Cardiac muscle cell (in vitro differentiated cells and primary cell): ENCODE measurements at places on chromosomes 11 and 22. TPM values are rescaled to one million over a fixed set of nuclear protein-coding genes. Genes with fewer than 3 reads are reported as not detected.
A peak's percentile ranks its signal among the peaks of the same experiment; 100 is the strongest.

GRCh38 chr11:78220218-78221157 is 31.8 kb downstream of the USP35 start:
- no peaks in the 10 kb centered on the region for H3K4me1 ChIP-seq
- no peak overlapping the region for H3K27ac ChIP-seq
- H3K4me3 ChIP-seq: no peak overlapping the region
- DNase-seq: no peak

- no peaks in the 10 kb centered on the region for H3K4me1 ChIP-seq
- no peak overlapping the region for H3K4me3 ChIP-seq
Observed at GRCh38 chr22:35947794-35948425, 80.7 kb downstream of the RBFOX2 start.

GRCh38 chr11:128549256-128549944 is 38.0 kb downstream of the ETS1 start:
- peaks cover 22% of the 10 kb centered on the region for H3K4me1 ChIP-seq
- H3K27me3 ChIP-seq: peaks cover 69% of the 10 kb centered on the region
- no peaks in the 10 kb centered on the region for H3K36me3 ChIP-seq
- peak; percentile 92 for DNase-seq

DNA sequence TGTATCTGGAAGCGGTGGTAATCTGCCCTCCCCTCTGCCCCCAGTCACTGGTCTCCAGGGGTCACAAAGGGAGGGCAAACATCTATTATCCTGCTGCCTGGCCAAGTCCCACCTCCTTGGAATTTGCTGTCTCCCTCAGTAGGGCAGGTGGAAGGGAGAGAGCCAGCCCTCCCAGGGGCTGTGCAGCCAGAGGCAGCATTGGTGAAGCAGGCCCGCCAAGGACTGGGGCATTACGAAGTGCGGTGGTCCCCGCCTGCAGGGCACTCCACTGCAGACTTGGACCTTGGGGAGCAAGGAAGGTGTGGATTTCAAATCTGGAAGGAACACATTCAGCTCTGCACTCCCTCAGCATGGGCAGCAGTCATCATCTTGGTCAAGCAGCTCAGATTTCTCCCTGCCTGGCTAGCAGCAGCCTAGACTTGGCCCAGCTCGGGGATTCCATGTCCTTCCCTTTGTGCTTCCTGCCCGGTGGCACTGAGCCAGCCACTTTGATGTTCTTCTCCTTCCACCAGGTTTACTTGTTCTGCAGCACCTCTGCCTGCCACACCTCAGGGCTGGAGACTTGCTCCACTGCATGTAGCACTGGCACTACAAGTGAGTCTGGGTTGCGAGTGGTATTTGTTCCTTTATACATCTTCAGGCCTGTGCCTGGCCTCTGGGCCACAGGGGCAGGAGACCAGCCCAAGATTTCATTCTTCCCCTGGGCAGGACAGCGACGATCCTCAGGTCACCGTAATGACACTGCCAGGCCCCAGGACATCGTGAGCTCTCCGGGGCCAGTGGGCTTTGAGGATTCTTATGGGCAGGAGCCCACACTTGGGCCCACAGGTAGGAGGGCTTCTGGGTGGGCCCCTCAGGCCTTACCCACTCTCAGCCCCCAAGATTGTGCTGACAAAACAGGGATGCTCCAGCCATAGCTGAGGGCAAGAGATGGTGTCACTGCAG is 7.4 kb downstream of the ZP1 start:
- no peak overlapping the region for H3K4me3 ChIP-seq
- DNase-seq: no peak
- H3K36me3 ChIP-seq: no peaks in the 10 kb centered on the region

DNA sequence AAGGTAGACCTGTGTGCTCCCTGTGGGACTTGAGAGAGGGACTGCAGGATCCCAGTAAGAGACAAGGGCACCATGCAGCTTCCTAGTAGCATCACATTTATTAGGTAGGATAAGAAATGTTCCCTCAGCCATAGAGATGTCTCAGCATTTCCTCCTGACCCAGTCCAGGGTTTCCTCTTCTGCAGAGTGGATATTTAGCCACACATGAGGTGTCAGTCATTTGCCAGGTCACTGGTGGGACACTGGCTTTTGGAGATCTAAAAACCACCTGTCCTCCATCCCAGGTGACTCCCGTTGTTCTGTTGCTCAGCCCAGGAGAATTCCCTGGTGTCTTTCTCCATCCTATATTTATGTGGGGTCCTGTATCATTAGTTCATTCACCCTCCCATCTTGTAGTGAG is 117.5 kb upstream of the NNMT start:
- H3K4me3 ChIP-seq: no peak overlapping the region
- DNase-seq: no peak
- no peaks in the 10 kb centered on the region for H3K27me3 ChIP-seq
- H3K4me1 ChIP-seq: peaks cover 41% of the 10 kb centered on the region

DNA sequence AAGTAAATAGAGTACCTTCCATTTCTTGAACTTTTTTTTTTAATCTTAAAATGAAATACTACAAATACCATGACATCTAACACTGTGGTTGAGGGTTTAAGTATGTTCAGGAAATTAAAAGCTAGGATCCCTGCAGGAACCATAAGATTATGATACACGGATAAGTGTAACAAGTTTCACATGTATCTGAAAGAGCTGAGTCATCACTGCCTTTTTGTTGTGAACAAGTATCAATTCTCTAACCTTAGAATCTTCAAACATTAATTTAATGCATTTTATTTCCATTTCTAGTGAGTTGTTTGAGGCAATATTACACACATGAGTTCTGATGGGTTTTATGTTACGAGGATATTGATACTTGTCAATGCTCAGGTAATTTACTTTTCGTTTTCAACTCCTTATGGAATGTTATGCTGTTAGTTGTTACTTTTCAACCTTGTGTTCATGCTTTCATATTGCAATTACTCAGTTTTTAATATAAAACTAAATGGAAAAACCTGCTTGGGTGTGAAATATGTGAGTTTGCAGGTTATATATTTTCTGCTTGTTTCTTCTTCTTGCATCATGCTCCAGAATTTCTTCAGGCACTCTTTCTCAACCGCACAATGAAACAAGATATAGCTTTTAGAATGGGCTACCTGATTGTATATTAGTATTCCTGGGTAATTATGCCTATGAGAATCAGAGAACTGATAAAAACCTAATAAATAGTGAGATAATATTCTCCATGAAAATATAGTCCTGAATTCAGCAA is 361.3 kb upstream of the MTNR1B start:
- no peaks in the 10 kb centered on the region for H3K36me3 ChIP-seq
- H3K4me3 ChIP-seq: no peak overlapping the region
- no peaks in the 10 kb centered on the region for H3K27me3 ChIP-seq
- H3K4me1 ChIP-seq: no peaks in the 10 kb centered on the region
- DNase-seq: no peak

DNA sequence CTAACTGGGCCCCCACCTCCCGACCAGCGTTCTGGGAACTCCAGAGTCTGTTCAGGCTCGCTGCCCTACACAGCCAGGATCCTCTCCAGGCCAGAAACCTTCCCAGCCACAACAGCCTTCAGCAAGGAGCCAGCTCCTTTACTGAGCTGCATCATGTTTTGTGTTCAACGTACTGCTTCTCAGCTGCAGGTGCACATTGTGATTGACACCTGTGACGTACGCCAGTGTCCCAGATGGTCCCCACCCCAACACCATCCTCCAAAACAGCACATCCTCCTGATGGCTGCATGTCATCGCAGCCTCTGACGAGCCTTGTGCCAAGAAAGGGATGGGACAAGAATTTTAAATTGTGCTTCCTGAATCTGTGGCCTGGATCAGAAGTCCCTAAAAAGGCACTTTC is 117.5 kb downstream of the SPATA19 start:
- H3K27me3 ChIP-seq: no peaks in the 10 kb centered on the region
- no peak overlapping the region for H3K4me3 ChIP-seq
- no peaks in the 10 kb centered on the region for H3K4me1 ChIP-seq
- DNase-seq: no peak

DNA sequence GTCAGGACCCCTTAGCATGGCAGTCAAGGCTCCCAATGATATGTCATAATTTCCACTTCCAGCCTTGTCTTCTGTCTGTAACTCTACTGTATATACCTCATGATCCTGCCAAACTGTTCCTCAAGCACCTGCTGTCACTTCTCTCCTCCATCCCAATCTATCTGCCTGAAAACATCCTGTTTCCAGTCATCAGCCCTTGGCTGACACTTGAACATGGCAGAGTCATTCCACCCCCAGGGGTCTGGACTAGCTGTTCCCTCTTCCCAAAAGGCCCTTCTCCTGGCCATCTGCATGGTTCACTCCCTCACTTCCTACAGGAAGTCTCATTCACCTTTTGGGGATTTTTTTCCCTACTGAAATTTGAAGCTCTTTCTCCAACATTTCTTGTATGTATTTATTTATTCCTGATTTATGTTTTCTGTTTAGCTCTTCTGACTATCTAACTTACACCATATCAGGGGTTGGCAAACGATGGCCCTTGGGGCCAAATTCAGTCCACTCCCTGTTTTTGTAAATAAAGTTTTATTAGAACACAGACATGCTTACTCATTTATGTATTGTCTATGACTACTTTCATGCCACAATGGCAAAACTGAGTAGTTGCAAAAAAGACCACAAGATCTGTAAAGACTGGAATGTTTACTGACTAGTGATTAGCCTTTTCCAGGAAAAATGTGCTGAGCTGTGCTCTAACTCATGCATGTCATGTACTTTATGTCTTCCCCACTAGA is 278.4 kb downstream of the KIRREL3 start:
- H3K4me3 ChIP-seq: no peak overlapping the region
- H3K36me3 ChIP-seq: no peaks in the 10 kb centered on the region
- H3K27ac ChIP-seq: no peak overlapping the region
- no peaks in the 10 kb centered on the region for H3K4me1 ChIP-seq

DNA sequence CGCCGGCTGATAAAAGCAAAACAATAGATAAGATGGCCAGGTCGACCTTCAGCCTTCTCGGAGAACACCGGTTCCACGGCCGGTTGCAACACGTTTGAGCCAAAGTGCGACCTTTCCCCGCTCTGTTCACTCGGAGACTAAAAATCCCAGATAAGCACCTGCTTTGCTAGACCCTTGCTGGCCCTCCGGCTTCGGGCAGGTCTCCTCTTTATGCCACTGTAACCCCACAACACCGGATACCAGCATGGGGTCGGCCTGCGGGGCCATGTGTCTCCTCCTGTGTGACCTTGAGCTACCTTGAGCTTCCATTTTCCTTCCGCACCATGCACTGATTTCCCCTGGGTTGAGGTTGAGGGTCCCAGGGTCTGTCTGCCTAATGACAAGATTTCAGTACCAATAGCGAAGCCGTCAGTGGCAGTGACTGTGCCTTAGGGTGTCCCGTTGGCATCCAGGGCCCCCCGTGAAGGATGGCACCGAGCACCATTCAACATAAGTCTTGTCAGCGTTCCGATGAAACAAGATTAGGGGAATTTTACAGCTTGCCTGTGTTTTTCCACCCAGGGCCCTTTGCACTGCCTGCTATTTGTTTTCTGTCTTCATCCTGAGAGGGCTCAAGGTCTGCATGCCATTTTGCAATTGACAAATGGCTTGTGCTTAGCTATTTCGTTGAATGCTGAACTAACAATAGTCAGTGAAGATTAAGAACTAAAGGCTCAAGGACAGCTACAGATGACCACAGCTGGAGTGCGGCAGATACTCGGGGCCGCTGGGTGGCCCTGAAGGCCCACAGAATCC is 118.6 kb downstream of the KCNQ1 start:
- H3K4me3 ChIP-seq: no peak overlapping the region
- DNase-seq: no peak
- H3K27ac ChIP-seq: no peak overlapping the region
- peaks cover 6% of the 10 kb centered on the region for H3K4me1 ChIP-seq
- H3K27me3 ChIP-seq: no peaks in the 10 kb centered on the region

GRCh38 chr11:62137881-62138629 is 14.2 kb downstream of the INCENP start:
- H3K27me3 ChIP-seq: no peaks in the 10 kb centered on the region
- peaks cover 9% of the 10 kb centered on the region for H3K36me3 ChIP-seq
- H3K27ac ChIP-seq: no peak overlapping the region
- no peak for DNase-seq

The GRM5 gene
- 0.06 TPM in 1 of 2 replicates, not detected in the other for total RNA-seq

The PGGHG gene
- total RNA-seq: 29.9 and 88.7 TPM in 2 replicates

The VSIG10L2 gene
- not detected in 2 replicates for total RNA-seq

The ZNF280B gene
- 0.46 and 0.86 TPM in 2 replicates for total RNA-seq
